ENCODE measurements at places on chromosomes 7 and 10.

- DNase-seq: no peak
These were observed 248.6 kb upstream of the KLF14 start for GRCh38 chr7:130982651-130983050.

DNA sequence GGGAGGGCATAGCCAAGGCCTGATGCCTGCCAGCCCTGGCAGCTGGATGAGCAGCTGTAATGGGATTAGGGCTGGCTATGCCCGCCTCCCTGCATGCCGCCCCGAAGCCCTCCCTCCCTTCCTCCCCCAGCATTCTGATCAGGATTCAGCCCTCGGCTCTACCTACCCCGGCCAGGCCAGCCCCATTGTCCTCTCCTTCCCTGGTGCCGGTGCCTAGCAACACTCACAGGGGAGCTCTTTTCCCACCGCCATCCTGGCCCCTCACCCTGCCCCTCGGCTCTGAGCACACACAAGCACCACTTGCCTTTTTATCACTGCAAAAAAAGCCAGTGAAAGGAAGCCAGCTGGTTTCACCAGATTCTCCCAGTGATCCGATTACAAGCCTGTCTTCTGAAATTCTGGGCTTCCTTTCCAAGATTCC, 9.0 kb upstream of the ADCYAP1R1 start:
- no peak for DNase-seq

GRCh38 chr7:27513885-27514284, 148.8 kb downstream of the HIBADH start:
- DNase-seq: no peak

GRCh38 chr10:12727832-12728215, 273.7 kb downstream of the CCDC3 start:
- no peak for DNase-seq

GRCh38 chr7:36838616-36839225, 114.4 kb upstream of the AOAH start:
- DNase-seq: no peak

DNA sequence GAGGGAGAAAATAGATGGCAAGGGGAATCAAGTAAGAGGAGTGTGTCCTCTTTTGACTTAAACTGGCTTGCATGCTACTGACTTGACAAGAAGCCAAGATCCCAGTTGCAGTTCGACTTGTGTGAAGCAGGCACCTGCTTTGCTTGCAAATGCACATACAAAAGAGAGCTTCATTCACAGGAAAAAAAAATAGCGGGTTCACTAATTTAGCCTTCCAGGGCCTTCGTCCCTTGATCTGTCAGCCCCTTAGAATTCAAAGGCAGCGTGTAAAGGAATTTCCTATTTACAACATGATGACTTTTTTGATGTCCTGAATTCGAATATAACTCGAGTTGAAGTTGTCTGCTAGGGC, 192.1 kb downstream of the CELF2 start:
- no peak for DNase-seq

GRCh38 chr7:109402107-109402506, 832.4 kb downstream of the DNAJB9 start:
- DNase-seq: no peak

DNA sequence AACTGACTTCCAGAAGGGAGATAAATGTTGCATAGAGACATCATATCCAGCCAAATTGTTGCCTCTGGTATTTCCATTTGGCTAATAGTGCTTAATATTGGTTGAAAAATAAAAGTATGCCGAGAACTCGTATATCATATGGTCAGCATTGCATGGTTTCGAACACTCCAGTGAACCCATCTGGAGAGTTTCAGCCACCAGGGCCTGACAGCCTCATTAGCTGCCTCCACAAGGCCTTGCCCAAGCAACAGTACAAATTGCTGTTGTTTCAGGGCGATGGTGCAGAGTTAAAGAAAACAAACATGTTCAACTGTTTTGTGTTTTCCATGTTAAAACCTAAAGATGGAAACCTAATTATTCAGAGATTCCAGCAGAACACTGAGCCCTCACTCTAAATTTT, 28.5 kb downstream of the NRG3 start:
- no peak for DNase-seq

DNA sequence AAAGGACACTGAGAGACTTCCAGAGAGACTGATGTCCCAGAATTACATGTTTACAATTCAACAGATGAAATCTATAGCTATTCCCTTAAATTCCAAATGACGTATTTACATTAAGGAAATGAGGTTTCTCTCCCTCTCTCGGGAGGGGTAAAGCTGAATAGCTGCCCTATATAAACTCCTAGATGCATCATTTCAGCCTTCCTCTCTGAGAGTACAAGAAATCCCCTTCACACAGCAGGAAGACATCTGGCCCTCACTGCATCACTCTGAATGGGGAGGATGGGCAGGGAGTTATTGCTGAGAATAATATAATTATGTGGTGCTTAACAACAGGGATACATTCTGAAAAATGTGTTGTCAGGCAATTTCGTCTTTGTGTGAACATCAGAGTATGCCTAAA, 11.0 kb downstream of the POT1 start:
- DNase-seq: no peak

DNA sequence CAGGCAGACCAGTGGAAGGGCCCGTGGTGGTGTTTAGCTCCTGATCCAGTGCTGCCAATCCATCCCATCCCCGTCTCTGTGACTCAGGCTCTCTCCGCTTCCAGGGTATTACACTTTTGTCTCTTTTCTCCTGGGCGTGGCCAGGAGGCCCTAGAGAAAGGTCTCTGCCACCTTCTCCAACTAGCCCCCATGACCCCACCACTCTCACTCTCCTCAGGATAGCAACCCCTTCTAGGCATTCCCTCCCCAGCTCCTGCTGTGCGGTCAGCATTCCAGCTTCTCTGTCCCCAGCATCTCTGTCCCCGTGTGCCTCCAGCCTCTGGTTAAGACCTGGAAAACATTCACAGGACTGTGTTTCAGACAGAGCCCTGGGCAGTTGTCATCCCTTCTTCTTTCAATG, 36.2 kb upstream of the R3HCC1L start:
- no peak for DNase-seq
